ENCODE measurements at places on chromosomes 1 and 21. TPM values are rescaled to one million over a fixed set of nuclear protein-coding genes. Genes with fewer than 3 reads are reported as not detected.

Gene DENND2C
- total RNA-seq = 41.4 TPM

DNA sequence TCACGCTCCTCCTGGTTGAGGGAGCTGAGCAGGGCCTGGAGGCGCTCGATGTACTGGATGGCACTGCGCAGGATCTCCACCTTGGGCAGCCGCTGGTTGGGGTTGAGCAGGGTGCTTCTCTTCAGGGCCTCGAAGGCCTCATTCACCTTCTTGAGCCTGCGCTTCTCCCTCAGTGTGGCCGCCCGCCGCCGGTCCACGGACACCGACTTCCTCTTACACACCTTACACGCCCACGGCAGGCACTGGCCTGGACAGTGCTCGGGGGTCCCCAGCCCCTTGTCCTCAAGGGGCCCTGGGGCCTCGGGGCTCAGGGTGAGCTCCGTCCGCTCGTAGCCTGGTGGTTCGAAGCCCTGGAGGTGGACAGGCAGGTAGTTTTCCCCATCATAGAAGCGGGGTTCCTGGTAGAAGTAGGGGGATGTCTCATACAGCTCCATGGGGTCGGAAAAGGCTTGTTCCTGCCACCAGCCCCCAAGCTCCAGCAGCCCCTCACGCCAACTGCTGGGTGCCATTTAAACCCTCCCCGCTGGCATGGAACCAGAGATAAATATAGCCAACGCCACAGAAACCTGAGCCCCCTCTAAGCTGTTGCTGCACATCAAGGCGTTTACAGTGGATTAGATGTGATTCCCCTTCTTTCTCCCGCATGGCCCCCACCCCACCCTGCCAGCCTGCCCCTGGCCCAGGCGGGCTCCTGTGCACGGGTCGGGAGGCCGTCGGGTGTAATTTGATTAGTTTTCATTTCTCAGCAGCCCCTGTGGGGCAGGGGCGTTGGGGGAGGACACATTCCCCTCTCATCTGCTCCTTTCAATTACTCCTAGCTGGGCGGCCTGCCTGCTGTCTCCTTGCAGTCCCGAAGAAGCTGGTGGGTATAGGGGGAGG lies at the start of gene MYOG:
TSS of gene MYOG (minus strand) at position 485 of the 879 bp plus-strand sequence. CDS start at position 434, 51 bp downstream.
- no peak for ATAC-seq

GRCh38 chr1:160855181-160855981 lies 7.3 kb downstream of the CD244 start:
- peak; percentile 28 for ATAC-seq

DNA sequence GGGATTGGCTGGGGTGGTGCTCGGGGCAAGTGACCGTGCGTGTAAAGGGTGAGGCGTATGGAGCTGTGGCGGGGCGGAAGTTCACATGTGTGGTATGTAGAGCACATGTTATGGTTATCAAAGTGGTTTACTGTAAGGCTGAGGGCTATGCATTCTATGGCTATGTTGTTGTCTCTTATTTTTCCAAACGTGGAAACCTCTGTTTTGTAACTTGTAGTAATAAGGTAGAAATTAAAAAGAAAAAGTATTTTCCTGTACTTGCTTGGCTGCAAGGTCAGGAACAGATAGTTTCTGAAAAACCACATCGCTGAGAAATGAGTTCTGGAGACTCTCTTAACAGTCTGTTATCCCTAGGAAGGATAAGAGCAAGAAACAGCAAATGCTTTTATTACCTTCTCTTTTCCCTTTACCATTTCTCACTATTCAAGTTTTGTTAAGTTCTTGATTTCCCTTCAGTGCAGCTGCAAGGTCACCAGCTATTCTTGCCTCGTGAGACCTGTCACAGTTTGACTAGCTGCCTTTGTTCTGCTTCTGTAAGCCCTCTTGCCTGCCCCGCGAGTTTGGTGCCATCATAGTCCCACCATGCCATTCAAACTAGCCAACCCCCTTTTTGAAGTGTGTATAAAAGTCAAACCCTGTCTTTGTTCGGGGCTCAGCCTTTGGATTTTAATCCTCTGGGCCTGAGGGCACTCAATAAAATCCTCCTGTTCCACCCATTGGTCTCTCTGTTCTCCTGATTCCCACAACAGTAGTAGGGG lies 9.5 kb downstream of the RNU1-2 start:
- ATAC-seq = peak; percentile 90

DNA sequence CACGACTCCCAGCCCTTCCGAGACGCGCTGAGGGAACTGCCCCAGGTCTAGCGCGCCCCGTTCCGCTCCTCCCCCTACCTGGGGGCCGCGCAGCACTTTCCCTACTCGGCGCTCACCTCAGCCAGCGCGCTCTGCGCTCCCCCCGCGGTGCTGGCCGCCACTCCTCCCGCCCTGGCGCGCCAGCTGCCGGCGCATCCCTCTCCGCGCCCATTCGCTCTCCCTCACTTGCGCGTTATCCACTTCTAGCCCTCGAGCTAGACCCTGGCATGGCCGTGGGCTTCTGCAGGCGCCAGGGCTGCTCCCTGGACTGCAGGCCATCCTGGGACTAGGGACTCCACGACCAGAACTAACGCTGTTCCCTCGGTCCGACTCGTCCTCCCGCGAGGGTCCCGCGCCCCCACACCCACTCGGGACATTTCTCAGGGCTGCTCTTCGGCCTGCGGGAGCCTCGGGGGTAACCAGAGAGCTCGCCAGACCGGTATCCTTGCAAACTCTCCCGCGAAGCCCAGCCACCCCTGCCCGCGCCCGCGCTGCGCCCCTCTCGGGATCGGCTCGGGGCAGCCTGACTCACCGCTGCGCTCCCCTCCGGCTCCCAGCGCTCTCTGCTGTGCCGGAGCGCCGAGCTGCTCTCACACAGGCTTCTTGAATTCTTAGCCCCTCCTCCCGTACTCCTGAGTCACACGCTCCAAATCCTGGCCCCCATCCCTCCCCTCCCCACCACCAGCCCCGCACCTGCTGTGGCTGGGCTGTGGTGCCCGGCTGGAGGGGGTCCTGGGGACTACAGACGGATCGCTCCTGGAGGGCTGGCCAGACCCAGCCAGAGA lies at the start of gene NGF:
TSS of gene NGF (minus strand) at position 617 of the 824 bp plus-strand sequence. CDS start 51,454 bp downstream, outside the sequence.
- ATAC-seq = peak; percentile 73

DNA sequence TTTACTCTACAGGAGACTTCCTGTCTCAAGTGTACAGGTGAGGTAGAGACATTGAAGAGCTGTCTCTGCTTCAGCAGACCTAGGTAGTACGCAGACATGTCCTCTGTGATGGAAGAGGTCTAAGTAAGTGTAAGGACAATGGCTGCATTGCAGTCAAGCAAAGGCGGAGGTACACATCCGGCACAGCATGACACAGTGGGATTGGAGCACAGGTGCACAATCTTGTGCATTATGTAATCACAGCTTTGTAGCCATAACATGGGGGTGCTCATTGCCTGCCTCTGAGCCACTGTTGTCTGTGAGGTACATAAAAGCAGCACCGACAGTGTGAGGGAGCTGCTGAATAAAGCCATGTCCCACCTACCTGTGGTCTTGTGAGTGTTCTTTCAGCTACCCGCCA lies 66.4 kb upstream of the CCDC190 start:
- no peak for ATAC-seq

Data from esophagus mucosa (tissue), 1 donor.